Hepatic stellate cell (primary cell): ENCODE measurements at places on chromosomes 11 and 22.

DNA sequence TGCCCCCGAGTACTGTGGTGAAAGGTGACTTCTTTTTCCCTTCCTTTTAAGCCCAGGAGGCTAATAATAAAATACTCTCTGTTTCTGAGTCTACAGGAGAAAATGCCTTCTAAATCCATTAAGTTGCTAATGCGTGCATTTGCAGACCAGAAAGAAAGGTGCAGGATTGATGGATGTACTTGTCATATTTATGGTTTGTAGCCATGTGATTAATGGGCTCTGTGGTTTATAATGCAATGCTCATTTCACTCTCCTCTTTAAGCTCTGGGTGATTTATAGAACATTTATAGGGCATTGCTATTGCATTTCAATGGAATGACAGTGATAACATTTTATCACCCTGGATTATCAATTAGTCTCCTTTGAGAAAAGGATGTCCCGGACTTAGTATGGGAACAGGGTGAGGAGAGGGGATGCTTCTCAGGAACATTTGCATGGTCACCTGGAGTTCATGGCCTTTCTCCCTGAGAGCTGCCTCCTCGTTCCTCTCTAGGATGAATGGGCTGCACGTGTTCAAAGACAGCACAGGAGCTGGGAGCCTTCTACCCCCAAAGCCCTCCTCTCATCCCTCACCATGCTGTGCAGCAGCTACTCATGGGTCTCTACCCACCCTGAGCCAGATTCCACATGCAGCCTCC, 82.8 kb upstream of the HMGXB4 start:
- no peak for DNase-seq

- peak; percentile 1 for DNase-seq
Observed at GRCh38 chr11:84993386-84993785, 633.8 kb downstream of the DLG2 start.

- no peak for DNase-seq
Observed at GRCh38 chr11:64752175-64752970, 7.4 kb downstream of the PYGM start.

- no peak for DNase-seq
Observed at GRCh38 chr11:11535611-11536010, 86.2 kb downstream of the GALNT18 start.

DNA sequence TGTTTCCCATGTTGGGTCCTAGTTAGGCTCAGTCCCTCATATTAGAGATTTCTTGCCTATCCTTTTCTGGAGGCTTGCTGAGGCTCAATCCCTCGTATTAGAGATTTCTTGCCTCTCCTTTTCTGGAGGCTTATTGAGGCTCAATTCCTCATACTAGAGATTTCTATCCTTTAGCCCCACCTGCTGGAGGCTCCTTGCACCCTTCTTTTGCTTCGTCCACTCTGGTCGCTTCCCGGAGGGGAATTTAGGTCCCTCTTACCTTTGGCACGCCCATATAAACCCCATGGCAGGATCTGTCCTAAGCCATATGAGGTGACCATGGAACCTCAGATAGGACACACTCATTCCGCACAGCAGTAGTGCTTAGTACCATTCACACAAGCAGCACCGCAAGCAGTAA, 15.9 kb downstream of the CYP2D6 start:
- DNase-seq: no peak

DNA sequence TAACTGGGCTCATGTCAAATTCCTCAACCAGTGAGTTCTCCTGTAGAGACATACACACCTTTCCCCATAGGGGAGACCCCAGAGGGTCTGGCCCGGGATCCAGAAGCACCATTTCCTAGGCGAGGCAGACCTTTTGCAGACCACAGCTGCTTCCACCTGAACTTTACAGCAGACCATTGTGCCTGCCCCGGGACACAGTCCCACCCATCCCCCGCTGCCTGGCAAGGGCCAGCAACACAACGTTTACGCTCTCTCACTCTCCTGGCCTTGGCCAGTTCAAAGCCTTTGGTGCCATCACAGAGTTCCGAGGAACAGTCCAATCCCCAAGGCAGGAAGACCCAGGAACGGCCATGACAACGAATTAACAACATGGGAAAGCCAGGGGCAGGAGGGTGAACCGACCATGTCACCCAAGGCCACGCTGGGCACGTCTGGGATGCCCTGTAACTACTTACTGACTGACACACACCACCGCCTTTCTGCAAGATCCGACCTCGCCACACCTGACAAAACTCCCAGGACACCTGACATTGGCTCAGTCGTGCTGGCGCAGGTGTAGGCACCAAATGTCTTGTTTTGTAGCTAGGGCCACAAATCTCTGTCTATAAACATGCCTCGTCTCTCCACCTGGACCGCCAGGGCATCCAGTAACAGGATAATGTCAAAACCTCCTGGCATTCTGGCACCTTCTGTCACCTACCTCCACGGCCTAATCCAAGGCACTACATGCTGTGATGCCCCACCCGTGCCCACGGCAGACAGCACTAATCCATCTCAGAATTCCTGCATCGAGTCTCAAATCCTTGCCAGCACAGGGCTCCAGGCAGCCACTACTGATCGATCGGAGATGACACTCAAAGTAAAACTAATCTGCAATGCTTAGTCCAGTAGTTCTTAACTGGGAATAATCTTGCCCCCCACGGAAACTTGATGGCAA, 51.3 kb downstream of the MYH9 start:
- no peak for DNase-seq

GRCh38 chr22:19745155-19746101, 15.2 kb upstream of the TBX1 start:
- DNase-seq: no peak

GRCh38 chr11:114230031-114230704, 66.0 kb upstream of the NNMT start:
- DNase-seq: no peak

DNA sequence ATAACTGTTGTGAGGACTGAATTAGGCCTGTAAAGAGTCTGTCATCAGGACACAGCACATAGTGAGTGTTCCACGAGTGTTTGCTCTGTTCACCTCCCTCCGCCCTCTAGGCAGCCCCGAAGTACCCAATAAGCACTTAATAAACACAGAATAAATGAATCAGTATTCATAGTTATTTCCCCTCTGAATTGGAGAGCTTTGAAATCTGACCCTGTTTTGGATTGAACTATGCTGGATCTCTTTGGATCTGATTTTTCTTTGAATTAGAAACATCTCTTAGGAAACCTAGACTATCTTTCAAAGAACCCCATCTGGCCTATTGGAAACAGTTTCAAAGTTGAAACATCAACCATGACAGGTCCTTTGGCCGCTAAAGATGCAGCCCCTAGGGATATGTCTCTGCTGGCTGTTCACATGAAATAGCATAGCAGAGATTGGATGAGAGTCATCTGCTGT, 615.5 kb downstream of the NTM start:
- no peak for DNase-seq

DNA sequence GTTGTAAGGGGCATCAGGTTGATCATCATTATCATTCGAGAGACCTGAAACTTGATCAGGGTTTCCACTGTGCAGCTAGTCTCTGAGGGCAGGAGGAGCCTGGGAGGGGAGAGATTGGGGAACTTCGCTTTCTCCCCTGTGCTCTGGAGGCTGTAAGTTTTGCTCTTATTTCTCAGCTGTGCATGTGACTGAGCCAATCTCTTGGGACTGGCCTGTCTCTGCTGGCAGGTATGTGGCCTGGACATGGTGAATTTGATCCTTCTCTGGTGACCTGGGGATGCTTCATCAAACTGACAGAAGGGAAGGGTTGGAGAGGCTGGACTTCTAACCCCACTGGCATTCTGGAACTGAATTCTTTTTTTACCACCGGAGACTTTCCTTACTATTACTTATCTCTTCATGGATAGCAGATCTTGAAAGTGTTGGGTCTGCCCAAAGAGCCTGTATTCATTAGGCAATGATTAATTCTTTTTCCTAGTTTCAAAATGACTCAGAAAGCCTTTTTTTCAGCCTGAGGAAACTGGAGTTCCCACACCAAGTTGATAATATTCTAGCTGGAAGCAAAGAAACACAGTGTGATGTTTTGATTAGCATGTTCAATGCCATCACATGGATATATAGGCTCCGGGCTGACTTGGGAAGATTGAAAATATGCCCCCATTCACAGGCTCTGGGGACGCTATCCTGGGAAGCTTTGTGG, 36.5 kb downstream of the TSPAN18 start:
- no peak for DNase-seq

DNA sequence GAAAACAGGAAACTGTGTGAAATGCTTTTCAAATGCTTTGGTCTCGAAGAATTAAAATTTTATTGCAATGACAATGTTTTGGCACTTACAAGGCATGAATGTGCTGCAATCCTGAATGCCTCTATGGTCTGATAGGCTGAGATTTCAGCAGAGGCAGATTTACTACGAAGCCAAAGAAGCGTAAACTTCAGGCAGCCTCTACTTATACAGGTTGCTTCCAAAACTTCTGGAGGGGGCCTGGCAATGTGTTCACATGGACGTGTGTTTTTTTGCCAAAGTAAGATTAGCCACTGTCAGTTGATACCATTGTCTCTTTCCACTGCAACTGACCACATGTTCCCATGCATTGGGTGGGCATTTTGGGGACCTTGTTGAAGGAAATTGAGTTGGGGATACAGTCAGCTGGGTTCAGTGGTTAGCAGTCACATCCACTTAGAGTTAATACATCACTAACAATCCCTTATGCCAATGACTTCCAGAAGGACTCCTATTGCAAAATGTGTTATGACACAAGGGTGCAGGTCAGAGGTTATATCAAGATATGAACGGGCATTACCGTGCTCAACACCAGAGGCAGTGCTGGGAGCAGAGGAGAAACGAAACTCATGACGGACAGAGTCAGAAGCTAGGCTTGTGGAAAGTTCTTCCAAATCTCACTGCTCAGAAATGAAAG, 48.8 kb downstream of the ABTB2 start:
- DNase-seq: no peak

GRCh38 chr22:46681010-46681409, 57.0 kb downstream of the CERK start:
- DNase-seq: no peak

DNA sequence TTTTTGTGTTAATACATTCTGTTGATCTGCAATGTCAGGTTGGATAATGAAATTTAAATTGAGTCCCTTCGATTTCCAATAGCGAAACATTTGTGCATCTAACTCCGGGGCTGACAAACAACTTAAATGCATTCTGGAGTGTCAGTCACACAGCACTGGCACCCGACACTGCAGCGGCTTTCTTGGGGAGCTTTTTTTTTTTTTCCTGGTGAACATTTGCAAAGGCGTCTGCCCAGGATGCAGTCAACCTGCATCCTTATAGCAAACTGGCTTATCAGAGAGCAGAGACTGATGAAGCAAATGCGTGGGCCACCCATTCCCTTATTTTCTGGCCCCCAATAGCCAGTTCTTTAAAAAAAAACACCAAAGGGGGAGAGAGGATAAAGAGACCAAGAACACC, 1167.7 kb downstream of the LRRC4C start:
- DNase-seq: no peak
